ENCODE measurements at places on chromosomes 6 and 20.

DNA sequence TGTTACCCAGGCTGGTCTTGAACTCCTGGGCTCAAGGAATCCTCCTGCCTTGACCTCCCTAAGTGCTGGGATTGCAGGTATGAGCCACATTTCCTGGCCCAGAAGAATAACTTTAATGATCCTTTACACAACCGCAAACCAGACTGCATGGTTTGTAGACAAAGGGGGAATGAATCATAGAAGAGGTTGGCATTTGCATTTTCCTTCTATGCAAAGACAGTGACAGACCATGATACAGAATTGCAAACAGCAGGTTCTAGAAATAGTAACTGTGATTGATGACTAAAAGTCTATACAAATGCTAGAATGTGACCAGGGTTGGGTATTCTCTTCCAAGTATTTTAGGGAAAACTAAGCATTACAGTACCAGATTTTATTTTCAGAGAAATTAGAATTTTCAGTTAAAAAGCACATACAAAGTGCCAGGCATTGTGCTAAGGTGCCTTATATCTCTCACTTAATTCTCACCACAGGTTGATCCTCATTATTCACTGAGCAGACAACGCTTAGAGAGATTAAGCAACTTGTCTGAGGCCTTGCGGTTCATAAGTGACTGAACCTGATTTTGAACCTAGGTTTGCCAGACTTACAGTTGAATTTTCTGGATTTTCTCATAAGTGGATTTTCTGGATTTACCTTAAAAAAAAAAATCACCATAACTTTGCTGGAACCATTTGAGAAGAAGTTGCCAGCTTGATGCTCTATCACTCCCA, 146.6 kb downstream of the ZFAND3 start:
- DNase-seq: no peak

GRCh38 chr6:87182940-87183339, 27.6 kb downstream of the ZNF292 start:
- DNase-seq: no peak

- no peak for DNase-seq
Observed at GRCh38 chr6:13559968-13560650, 14.3 kb upstream of the SIRT5 start.

DNA sequence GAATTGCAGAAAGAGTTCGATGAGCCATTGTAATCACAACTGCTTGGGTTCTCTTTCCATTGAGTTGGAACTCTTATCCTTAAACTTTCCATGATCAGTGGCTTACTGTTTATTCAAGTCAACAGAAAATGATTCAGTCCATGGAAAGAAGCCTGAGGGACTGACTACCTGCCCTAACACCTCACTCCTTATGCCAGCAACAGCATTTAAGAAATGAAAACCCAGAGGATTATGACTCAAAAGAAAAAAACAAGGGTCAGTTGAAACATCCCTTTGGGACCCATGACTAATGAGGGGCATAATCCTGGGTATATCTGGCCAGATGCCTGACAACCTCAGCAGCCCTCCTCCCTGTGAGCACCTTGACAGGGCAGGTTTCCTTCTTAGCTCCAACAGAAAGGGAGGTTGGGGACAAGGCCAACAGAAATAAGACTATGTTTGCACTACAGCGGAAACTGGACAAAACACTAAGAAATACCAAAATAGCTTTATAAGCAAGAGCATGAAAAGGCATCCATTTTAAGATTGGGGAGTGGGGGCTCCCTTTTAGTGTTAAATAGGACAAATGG, 106.7 kb downstream of the MAP3K5 start:
- peak; percentile 7 for DNase-seq

- peak; percentile 11 for DNase-seq
Observed at GRCh38 chr6:129936329-129937165, 75.4 kb upstream of the TMEM244 start.

DNA sequence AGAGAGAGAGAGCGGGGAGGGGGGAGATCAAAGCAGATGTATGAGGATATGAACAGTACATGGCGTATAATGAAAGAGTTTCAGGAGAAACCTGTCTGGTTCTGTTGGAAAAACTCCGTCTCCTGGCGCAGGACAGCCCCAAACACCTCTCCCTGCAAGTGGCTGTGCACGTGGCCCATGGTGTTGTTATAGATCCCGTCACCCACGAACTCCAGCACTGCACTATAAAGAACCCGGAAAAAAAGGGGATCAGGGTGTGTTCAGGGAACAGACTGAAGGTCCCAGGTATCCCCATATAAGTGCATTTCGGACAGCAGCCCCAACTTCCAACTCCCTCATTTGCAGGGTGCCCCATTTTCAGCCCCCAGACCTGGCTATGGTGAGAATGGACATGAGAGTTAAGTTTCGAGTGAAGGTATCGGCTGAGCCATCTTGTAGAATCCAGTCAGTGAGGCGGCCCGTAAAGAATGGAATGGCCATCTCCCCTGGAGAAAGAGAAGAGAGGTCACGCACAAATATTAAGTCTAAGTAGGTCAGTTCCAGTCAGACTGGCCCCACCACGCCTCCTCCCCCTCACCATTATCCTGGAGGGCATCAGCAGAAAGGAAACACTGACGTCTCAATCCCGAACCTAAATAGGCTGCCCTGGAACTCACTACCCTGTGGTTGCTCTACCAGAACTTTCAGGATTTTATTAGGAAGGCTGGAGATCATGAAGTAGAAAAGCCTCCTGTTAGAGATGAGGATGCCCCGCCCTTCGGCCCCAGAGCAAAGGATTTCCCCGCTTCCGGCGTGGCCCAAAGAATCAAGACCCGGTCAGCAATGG, 1.3 kb downstream of the TAP1 start:
- no peak for DNase-seq

DNA sequence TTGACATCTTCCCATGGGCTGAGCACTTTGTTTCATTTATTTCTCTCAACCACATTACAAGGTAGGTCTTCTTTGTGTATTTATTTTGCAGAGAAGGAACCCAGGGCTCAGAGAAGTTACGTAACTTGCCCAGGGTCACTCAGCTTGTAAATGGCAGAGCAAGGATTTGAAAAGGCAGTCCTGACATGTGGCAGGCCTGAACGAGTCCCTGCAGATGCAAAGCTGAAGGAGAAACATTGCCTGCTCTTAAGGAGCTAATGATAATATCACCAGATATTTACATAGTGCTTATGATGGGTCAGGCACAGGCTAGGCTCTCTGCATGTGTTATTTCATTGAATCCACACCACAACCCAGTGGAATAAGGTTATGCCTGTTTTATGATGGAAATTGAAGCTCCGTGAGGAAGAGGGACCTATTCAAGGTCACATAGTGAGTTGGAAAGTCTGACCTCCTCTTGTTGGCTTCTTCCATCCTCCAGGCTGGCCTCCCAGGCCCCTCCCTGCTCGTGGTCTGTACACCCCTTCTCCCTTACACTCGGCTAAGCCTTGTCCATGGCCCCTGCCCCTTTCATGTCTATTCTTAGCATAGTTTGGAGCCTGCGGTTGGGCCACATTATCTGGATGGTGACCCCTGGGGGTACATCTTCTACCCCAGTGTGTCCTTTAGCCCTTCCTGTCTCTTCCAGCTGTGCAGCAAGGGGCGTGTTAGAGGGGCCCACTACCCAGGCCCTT, 12.5 kb downstream of the MYH7B start:
- DNase-seq: no peak

DNA sequence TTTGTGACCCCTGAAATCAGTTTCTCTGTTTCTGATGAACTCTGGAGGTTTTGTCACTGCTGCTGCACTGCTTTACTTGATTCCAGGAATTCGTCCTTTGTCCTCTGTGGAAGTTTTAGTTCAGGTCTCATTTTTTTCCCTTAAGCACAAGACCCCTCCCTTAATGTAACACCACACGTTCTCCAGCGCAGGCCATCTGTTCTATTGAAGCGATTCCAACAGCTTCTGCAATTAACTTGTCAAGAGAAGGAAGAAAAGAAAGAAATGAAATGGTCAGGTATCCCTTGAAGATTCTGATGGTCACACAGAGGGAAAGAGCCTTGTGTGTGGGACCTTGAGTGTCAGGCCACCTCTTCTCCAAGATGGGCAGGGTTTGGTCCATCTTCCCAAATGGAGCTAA, 7.8 kb upstream of the MAS1L start:
- DNase-seq: no peak

DNA sequence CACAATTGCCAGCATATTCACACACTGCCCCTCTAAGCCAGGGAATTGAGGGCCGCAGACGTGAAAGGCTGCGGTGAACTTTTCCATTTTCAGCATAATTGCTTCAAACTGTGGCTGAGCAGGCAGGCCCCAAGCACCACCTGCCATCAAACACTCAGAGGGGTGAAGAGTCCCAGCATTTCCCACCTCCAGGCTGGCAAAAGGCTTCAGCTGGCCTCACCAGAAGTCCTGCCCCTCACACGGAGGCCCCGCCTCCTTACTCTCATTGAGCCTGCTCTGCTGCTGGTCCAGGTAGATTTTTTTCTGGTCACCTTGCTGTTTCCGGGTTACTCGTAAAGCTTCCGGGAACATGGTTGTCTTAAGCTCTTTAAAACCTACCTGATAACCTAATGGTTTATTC, 52.0 kb upstream of the PRELID3B start:
- no peak for DNase-seq

DNA sequence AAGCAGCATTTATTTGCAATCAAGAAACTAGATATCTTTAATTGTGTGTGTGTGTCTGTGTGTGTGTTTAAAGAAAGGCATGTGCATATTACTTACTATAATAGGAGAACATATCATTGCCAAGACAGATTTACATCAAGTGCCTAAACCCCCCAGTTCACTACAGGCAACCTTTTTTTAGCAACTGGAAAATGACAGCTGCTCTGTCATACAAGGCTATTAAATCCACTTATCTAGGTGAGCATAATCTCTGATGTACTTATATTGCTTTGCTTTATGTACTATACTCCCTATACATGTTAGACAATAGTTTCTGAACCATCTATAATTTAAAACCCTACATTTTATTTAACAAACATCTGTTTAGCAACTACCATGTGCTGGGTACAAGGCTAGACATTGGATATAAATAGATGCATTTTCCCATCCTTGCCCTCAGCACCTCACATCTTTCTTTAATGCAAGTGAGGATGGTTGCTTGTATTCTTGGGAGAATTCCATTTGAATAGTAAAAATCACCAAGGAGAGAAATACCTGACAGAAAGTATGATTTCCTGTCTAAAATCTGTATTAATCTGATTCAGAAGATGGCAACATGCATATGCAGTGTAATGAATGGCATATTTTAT, 398.3 kb downstream of the LAMA2 start:
- DNase-seq: no peak

GRCh38 chr6:38755874-38756273, 40.8 kb downstream of the DNAH8 start:
- DNase-seq: no peak

DNA sequence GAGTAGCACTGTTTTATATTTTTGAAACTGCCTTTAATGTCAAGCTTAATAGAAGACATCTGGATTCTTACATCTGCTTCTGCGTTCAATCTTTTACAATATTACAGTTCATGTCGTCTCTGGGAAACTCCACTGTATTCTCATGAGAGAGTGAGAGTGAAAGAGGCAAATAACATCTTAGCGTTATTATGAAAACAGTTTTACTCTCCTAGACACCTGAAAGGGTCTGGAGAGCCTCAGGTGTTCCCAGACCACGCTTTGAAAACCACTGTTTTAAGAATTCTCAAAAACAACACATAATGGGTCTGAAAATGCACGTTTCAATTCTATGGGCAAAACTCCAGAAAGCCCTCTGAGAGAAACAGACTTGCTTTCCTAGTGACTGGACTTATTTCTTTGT, 63.3 kb downstream of the ARHGAP18 start:
- no peak for DNase-seq

GRCh38 chr6:53287336-53288225, 61.2 kb downstream of the ELOVL5 start:
- no peak for DNase-seq

DNA sequence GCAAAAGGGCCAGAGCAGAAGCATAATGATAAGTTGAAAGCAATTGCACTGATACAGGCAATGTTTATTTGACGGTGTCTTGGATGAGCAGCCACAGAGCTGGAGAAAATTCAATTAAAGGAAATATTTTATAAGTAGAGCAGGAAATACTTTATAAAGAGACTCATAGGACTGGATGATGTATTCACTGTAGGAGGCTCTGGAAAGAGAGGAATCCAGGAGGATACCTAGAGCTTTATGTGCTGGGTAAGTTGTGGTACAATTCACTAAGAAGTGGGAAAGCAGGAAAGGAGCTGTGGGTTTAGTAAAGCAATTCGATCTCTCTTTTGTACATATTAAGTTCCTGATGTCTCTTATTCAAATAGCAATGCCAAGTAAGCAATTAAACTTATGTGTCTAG, 86.3 kb downstream of the C6orf118 start:
- no peak for DNase-seq

DNA sequence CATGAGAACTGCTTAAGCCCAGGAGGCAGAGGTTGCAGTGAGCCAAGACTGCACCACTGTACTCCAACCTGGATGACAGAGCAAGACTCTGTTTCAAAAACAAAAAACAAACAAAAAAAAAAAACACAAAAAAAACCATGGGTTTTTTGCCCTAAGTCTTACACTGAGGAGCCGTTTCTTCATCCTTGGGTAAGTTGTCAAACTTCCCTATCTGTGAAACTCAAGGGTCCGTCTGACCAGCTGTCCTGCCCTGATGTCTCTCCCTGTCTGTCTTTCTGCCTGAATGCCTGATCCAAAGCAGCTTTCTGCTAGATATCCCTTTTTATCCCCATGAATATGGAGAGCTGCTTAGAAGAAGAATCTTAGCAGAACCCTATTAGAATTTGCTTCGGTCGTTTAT, 41.3 kb upstream of the CLDN20 start:
- no peak for DNase-seq

DNA sequence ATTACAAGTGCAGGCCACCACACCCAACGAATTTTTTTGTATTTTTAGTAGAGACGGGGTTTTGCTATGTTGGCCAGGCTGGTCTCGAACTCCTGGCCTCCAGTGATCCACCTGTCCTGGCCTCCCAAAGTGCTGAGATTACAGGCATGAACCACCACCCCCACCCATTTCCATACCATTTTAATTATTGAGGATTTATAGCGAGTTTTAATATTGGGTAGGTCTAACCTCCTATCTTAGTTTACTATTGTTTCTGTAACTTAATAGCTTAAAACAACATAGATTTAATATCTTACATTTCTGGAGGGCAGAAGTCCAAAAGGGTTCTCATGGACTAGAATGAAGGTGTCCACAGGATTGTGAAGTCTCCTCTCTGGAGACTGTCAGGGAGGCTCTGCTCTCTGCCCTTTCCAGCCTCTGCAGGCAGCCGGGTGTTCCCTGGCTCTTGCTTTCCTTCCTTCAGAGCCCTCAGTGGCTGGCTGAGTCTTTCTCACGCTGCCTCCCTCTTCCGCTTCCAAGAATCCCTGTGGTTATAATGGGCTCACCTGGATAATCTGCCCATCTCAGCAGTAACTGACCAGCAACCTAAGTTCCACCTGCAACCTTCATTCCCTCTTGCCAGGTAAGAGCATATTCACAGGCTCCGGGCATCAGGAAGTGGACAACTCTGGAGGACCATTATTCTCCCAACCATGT, 18.6 kb upstream of the BCAS4 start:
- DNase-seq: no peak

GRCh38 chr6:130367767-130368166, 1.9 kb downstream of the TMEM200A start:
- no peak for DNase-seq

- DNase-seq: no peak
Observed at GRCh38 chr6:127738423-127738822, 161.4 kb downstream of the C6orf58 start.
